B cell (primary cell): ENCODE measurements at places on chromosomes 7 and 10.

DNA sequence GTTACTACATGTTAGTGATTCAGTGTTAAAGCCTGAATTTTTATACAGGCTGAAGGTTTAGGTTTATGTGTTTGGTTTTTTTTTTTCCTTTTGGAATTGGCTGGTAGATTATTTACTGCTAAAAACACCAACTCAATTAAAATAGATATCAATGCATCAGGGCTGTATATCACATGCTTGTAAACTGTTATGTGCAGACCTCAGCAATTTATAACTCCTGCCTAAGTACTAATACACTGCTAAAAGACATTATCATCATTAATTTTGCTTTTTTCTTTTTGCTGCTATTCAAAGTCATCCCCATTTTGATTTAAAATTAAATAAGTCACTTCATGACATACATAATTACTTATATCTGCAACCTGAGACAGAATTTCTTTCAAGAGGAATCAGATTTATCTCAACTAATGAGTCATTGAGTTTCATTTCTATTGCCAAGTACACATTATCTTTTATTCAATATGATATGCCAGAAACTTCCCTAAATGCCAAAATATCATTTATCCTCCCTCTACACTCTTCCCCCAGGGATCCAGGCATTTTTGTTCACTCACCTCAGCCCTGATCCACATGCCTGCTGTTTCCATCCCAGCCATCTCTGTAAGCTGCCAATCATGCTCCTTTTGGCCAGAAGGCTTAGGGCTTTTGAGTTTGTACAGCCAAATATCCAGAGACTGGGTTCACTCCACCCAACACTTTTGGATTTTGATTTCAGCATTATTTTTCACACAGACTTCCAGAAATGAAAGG, 98.5 kb downstream of the POLR1F start:
- DNase-seq = no peak

GRCh38 chr7:129176916-129177710, 11.3 kb upstream of the SMO start:
- no peak for DNase-seq

DNA sequence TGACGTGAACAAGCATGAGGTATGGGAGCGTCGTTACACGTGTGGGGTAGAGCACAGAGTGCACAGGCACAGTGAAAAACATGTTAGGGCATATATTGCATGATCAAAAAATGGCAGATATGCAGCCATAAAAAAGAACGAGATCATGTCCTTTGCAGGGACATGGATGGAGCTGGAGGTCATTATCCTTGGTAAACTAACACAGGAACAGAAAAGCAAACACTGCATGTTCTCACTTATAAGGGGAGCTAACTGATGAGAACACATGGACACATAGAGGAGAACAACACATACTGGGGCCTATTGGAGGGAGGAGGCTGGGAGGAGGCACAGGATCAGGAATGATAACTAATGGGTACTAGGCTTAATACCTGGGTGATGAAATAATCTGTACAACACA, 66.3 kb downstream of the TACC2 start:
- no peak for DNase-seq

- DNase-seq = no peak
These were observed 616.4 kb downstream of the SDK1 start for GRCh38 chr7:3917436-3917835.

DNA sequence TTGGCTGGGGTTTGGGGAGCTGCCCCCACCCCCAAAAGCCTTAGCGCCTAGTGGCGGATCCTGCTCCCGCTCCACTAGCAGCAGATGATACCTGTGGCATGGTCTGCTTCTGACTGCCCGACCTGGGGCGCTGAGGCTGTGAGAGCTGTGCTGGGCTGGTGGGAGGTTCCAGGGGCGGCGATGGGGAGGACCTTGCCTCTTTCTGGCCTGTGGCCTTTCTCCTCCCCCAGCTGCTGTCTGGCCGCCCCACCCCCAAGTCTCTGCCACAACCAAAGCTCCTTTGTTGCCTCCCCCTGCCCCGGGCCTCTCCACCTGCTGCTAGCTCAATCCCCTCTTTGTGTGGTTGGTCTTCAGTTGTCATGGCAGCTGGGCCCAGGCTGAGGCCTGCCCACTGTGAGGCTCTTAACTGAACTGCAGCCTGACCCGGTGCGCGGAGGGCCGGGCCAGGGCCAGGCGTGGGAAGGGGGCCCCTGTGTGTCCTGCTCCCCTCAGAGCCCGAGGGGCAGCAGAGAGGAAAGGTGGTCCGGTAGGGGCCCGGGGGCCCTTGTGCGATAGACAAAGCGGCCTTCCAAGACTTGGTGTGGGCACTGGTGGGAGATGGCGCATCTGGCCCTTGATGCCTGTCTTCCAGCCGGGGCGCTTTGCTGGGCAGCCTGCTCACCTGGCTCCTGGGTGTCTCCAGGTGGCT, 4.7 kb downstream of the ZNF775 start:
- no peak for DNase-seq

- no peak for DNase-seq
These were observed 44.2 kb downstream of the TSPAN12 start for GRCh38 chr7:120813546-120814252.

DNA sequence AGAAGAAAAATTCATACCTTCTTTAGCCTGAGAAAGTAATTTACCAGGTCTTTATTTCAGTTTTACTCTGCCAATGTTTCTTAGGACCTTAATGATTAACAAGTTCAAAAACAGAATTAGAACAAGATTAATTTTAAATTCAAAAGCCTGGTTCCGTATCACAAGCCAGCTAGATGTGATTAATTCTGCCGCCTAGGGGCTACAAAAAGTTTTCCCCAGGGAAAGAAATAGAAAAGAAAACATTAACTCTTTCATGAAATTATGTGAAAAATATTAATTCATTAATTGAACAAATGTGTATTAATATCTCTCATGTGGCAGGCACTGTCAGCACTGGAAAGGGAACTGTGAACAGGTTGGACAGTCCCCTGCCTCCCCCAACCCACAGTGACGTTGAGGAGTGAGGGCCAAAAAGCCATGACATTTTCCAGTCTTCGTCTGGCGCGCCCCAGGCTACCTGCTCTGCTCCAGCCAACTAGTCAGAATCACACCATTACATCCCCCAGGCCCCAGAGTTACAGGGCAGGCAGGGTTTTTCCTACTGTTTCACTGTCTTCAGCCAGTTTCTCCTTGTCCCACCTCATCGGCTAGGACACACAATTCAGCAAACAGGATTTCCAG, 20.1 kb downstream of the TMEM176A start:
- no peak for DNase-seq

DNA sequence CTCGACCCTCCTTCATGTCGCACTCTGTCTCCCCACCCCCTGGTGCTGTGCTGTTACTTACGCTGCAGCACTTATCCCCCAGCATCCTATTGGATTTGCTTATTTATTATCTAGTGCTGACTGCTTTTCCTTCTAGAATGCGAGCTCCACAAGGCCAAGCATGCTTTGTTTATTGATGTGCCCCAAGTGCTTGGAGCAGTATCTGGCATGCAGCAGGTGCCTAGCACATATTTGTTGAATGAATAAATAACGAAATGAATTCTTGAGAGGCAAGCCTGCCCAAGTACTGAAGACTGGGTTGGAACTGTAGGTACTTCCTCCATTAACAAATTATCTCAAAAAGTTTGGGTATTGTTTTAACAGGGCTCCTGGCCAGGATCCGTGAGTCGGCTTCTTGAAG, 24.8 kb upstream of the ZNF32 start:
- no peak for DNase-seq
